Stimulated activated CD8-positive, alpha-beta memory T cell treated with anti-CD3 and anti-CD28 coated beads, Interleukin-12 subunit alpha, Interleukin-12 subunit beta, amount 100 ng/mL, for 4 hours (primary cell): ENCODE measurements at places on chromosomes 2 and 18.

DNA sequence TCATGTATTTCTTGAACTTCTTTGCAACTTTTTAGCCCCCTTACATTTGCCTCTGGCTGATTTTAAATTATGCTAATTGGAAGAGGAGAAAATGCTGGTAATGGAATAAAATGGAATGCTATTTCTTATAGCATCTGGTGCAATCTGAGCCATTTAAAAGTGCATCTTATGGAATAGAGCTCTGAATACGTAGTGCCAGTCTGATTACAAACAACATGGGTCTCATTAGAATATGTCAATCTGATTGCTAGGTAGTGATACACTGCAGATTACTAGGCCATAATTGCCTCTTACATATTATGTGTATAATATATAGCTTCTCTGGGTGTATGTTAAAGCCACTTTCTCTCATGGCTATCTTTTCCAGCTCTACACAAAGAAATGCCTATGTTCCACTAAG, 159.1 kb downstream of the EPHA4 start:
- no peak for DNase-seq

DNA sequence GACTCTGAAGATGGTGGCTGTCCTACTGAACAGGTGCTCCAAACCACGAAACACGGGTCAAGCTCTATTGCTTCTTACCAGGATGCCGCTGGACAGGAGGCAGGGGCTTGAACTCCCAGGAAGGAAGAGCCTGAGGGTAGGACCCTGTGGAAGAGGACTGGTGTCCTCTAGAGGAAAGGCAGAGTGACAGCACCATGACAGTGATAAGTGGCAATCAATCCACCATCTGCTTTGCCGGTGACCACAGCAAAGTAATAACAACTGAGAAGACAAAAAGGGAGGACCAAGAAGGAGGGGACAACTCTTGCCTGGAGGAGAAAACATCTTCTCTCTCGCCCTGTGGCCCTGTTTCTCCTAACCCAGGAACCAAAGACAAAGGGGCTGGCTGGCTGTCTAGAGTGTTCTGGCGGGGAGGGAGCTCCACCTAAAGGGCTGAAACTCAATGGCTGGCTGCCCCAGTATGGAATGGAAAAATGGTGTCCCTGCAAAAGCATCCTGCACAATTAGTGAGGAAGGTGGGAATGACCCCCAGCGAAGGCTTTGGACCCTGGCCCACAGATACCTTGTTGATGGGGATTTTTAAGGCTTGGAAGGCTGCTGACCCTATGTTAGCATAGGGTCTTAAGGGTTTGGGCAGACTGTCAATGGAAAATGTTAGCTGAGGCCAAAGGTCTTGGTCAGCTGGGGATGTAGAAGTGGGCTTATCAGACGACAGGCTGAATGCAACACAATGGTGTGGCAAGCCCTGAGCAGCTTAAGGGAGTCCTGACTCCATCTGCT, 35.4 kb downstream of the PROC start:
- no peak for DNase-seq

GRCh38 chr2:187532333-187533120, 21.7 kb downstream of the TFPI start:
- no peak for DNase-seq

DNA sequence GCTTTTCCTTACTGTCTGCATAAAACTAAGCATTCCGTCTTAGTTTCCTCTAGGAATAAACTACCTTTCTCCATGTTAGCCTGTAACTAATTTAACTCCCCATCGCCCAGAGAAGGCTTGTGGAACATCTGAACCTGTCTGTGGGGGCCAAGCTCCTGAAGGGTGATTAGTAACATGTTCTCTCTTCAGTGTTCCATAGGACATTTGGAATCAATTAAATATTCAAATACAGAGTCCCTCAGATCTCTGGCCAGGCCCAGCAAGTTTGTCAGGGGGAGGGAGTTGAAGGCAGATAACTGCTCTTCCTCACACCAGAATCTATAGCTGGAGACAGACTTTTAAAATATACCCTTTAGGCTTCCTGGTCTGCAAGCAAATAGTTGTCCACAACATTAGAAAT, 8.8 kb downstream of the RDH14 start:
- DNase-seq, result no peak

DNA sequence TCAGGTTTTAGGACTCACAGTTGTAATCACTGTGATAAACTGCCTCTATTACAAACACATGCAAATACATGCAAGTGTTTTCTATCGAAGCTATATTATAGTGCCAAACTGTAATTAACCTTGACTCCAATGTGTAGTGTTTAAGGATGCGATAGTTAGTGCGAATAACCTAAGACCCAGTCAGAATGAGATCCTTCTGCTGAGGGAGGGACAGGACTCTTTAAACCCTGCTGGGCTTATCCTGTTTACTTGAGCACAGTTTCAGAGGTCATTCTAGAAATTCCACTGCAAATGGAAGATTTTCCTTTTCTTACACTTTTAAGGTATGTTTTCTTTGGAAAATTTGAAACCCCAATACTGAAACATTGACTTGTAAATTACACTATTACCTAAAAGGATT, 68.2 kb downstream of the CALCRL start:
- DNase-seq, result no peak

DNA sequence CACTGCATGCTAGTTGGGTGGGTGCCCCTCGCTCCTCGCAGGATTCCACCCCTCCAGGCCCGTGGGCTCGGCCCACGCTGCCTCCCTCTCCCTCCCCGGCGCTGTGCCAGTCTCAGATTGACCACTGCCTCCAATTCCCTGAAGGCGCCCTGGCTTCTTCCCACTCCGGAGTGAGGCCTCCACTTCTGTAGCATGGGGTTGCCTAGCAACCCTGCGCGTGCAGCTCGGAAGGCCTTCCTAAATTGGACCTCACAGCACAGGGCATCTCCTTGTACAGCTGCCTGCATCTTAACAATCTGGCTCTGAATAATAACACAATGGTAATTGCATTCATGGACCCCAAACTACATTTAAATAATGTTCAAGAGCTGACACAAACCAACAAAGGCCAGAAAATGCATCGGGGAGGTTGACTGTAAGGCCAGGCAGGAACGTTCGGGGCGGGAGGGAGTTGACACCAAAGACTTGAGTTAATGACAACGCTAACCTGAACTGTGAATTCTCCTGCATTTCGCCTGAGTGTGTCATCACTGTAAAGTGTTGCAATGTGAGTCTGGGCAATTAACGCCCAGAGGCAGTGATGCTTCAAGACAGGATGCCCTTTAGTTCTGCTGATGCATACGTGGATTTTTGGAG, 222.9 kb downstream of the ZBTB7C start:
- DNase-seq, result no peak
